ENCODE measurements at places on chromosomes 16 and 17.
A peak's percentile ranks its signal among the peaks of the same experiment; 100 is the strongest.

DNA sequence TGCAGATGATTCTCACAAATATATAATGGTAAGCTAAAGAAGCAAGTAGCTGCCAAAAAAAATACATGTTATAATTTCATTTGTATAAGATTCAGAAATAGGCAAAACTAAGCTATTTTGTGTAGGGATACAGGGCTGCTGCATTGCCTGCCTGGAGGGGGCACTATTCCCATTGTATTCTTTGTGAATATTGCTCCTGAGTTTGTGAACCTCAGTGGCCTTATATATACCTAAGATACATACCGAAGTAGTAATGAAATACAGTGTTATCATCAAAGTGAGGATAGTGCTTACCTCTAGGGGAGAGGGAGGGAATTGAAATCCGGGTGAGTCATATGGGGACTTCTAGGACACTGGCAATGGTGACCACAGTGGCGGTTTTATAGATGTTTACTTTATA, 53.5 kb downstream of the C17orf58 start:
- DNase-seq, result no peak

DNA sequence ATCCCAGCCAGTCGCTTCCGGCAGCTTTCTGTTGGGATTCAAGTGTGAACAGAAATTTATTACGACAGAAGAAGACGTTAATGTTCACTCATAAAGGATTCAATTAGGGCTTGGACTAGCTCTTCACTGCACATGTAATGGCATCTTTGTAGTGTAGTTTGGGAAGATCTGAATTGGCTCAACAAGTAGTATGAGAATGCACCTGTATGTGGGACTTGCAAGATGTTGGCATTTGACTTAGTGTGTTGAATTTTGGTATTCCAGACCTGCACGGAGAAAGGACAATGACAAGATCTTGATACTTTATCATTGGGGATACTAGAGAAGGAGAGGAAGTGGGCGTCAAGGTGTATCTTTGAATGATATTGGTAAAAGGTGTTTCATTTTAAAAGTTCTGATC, 1.2 kb downstream of the PSMD11 start:
- DNase-seq, result no peak

DNA sequence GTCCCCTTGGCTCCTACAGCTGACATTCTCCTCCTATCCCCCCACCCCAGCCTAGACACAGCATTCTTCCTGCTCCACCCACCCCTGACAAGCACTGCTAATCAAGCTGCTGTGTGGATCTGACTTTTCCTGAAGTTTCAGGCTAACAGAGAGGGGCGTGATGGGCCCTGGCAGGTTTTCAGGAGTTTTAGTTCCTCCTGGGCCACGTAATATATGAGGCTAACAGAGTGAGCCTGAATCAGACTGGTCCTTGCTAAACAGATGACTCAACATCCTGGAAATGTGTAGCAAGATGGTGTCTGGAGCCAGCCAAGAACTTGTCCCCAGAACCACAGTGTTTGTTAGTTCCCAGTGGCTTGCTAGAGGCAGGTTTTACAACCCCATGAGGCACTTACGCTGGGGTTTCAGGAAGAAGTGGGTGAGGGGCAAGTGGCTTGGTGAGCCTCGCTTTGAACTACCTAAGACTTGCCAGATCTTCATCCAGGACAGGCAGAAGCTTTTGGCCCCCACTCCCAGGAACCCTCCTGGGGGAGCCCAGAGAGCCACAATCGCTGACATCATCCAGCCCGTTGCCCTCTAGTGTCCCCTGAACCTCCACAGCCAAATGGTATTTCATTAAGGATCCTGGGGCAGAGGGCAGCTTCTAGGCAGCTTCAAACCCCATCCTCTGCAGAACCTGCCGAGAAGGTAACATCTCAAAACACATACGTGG, 15.9 kb downstream of the TMEM92 start:
- peak; percentile 98 for DNase-seq

- DNase-seq, result no peak
Measured at GRCh38 chr17:15265131-15265530, at the start of gene PMP22. Gene PMP22 (minus strand): TSS chr17:15265326. CDS start chr17:15260727, 4,599 bp downstream.

GRCh38 chr17:67620636-67621035, 97.1 kb upstream of the NOL11 start:
- no peak for DNase-seq

DNA sequence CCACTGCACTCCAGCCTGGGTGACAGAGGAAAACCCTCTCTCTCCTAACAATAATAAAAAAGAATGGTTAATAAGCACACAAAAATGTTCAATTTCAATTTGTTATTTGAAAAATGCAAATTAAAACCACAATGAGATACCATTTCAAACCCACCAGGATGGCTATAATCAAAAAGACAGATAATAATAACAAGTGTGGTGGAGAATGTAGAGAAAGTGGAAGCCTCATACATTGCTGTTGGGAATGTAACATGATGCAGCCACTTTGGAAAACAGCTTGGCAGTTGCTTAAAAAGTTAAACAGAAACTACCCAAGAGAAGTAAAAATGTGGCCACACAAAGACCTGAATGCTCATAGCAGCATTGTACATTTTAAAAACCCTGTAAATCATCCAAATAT, 51.8 kb upstream of the MAP3K14 start:
- DNase-seq, result peak; percentile 86

DNA sequence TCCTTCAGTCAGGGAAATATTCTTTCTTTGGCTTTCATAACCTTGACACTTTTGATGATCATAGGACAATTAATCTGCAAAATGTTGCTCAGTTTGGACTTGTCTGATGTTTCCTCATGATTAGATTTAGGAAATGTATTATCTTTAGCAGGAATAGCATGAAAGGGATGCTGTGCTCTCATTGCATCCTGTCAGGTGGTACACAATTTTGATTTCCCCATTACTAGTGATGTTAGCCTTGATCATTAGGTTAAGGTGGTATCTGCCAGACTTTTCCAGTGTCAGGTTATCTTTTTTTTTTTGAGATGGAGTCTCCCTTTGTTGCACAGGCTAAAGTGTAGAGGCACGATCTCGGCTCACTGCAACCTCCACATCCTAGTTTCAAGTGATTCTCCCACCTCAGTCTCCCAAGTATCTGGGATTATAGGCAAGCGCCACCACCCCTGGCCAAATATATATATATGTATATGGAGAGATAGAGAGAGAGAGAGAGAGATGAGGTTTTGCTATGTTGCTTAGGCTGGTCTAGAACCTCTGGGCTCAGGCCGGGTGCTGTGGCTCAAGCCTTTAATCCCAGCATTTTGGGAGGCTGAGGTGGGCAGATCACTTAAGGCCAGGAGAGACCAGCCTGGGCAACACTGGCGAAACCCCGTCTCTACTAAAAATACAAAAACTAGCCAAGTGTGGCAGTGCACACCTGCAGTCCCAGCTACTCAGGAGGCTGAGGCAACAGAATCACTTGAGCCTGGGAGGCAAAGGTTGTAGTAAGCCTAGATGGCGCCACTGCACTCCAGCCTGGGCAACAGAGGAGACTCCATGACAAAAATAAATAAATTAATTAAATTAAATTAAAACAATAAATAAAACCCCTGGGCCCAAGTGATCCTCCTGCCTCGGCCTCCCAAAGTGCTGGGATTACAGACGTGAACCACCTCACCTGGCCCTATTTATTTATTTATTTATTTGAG, 15.8 kb upstream of the CAVIN1 start:
- DNase-seq, result no peak

DNA sequence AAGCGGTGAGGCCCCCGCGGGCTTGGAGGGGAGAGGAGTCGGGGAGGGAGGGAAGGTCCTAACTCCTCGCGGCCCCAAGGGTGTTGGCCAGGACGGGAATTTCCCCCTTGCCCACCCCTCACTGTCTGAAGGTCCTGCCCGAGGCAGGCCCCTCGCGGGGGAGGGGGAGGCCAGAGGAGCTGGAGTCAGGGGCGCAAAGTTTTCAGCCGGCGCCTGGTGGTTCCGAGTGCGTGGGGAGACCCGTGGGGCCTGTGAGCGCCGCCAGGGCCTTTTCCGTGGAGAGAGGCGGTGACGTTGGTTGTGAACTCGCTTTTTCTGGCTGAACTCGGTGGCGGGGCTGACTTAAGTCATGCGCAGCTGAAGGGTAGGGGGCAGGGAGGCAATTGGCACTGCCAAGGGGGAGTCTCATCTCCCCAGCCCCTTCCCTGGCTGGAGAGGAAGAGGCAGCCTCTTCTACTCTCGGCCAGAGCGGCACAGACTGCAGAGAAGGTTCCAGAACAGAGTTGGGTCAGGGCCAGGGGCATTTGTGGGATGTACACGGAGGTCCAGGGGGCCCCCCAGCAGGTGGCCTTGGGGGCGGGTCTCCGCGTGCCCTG, 1.5 kb downstream of the CACNA1H start:
- DNase-seq, result no peak

GRCh38 chr16:4593086-4593485, 21.6 kb downstream of the UBALD1 start:
- DNase-seq, result no peak

DNA sequence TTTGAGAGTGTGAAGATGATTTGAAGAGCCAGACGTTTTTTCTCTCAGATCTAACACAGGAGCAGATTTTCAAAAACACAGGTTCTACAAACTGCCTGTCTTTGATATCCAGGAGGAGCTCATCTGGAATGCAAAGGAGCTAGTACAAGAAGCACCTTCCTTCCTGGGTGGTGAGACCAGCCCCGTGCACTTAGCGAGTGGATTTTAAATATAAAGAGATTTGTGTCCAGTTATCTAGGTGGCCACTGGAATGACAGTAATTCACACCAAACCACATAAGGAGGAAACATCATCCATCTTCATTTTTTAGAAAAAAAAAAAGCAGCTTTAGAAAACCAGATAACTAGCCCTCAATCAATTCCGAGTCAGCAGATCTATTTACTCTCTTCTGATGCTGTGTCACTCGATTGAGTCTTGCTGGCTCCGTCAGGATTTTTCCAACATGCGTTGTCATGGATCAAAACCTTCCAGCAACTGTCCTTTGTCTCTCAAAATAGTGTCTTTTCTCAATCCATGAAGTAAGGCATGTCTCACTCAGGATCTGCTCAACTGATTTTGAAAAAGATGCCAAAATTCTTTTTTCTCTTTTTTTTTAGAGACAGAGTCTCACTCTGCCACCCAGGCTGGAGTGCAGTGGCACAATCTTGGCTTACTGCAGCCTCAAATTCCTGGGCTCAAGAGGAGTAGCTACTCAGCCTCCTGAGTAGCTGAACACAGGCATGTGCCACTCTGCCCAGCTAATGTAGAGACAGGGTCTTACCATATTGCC, 451.2 kb upstream of the PSMD7 start:
- no peak for DNase-seq

Data from fibroblast of skin of abdomen (primary cell).